ENCODE measurements at places on chromosomes 6 and 20.

DNA sequence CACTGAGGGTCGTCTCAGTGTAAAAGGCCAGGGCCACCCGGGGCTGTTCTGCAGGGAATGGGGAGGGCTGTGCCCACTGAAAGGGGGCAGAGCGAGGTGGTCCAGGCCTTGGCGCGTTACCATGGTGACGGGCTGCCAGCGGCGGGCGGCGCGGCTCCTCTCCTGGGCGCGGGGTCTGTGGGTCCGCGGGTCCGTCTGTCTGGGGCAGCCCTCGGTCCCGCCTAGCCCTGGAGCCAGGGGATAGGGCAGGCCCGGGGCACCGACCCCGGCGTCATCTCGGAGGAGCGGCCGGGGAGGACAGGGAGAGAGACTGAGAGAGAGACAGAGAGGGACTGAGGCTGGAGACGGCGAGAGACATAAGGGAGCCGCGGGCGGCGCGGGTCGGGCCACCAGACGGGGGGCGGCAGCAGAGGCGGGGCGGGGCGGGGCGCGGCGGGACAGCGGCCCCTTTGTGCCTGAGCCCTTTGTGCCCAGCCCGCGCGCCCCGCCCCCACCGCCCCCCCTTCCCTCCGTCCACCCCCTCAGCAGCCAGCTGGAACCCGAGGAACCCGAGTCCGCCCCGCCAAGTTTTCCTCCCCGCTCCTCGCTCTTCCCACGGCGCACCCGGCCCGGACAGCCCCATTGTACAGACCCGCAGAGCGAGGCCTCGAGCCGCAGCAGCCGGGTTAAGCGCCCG is at the start of gene KIAA1755:
TSS of gene KIAA1755 (minus strand) at position 358 of the 676 bp plus-strand sequence. CDS start at position 123, 235 bp downstream.
- no peak for DNase-seq

DNA sequence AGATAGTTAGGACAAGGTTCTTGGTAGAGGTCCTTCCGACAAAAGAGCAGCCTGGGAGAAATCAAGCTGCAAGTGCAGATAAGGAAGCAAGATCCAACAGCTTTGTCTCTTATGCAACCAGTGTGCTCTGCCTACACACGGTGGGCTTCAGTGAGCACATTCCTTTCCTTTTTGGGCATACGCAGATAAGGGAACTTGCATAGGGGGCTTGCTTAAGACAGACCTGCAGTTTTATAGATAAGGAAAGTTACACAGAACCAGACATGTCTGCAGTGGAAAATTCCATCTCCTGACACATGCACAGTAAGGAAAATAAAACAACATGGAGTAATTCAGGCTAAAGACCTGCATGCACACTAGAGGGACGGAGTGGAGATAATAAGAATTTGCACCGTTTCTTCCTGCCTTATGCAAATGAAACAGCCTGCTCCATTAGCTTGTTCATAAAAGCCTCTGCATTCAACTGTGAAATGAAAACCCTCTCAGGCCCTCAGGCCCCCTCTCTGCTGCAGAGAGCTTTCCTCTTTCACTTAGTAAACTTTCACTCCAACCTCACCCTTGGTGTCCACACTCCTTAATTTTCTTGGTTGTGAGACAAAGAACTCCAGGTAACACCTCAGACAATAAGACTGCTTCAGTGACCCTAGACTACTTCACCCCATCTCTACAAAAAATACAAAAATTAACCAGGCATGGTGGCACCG is 97.5 kb upstream of the MYLIP start:
- DNase-seq: no peak

DNA sequence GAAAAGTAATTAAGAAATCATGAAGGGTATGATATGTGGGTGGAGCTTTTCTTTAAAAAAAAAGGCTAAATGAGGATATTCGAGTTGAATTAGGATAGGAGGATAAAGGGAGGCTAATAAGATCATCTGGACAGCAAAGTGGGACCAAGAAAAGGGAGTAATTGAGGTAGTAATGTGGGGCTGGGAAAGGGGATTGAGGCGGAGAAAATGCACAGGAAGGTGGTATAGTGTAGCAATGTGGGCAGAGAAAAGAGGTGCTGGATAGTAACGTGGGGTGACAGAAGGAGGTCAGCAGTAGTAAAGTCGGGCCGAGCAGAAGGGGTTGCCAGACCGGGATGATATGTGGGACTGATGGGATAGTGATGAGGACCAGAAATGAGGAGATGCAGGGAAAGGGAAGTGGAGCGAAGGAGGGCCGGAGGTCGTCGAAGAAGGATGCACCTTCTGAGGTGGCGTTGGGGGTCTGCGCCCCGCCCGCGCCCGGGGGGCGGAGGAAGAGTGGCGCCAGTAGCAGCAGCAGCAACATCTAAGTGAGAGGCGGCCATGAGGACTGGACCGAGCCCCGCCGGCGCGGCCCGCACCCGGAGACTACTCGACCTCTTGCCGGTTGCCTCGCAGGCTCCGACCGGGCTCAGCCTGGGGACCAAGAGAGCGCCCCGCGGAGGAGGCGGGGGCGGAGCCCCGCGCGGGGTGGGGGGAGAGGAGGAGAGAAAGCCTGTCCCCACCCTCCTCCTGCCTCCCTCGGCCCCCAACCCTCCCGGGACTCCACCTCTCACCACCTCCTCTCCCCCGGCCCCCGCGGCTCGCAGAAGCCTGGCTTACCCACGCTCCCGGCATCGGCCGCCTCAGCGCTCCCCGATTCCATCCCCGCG is 887 bp downstream of the GABBR1 start:
- DNase-seq: peak; percentile 48

DNA sequence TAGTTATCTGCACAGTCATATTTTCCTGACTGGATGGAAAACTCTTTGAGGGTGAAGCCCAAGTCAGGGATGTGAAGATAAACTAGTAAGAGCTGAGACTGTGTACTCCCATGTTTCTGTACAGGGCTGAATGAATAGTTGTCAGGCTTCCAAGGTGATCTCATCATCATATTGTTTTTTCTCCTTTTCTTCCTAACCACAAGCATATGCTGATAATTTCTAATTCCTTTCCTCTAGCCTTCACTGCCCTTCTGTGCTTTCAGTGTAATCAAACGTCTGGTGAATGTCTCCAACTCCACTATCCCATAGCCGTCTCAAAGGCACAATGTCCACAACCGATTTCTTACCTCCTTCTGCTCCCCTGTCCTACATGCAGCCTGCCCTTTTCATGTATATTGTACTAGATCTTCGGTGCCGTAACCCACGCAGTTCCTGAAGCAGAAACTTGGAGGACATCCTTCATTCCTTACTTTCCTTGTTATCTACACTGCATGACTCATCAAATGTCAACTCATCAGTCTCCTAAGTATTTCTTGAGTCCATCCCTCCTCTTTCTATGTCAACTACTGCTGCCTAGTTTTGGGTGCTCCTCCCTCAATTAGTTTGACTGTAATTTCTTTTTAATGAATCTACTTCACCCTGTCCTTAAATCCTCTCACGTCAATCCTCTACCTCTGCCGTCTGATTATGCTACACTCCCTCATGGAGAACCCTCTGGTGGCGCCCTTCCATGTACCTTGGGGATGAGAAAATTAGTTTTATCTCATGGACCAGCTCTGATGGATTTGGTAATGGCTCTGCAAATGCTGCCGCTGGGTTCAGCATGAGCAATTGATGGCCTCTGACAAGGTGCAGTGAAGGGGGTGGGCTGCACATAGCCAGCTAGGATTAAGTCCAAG is 21.9 kb downstream of the NCOA7 start:
- no peak for DNase-seq

DNA sequence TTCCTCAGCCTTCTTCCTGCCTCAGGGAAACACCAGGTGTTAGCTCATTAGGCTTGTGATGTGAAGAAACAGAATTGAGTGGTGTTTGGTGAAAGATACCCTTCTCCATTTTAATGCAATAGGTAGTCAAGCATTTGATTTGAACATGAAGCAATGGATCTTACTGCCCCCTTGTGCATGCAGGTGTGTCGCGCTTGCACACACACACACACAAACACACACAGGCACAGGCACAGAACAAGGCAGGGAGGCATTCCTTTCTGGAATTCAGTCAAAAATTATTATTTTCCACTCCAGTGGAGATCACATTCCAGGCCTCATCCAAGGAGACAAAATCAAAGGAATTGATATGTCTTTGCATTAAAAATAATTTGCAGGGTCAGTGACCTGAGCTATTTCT is 667.0 kb upstream of the MARCKS start:
- no peak for DNase-seq

DNA sequence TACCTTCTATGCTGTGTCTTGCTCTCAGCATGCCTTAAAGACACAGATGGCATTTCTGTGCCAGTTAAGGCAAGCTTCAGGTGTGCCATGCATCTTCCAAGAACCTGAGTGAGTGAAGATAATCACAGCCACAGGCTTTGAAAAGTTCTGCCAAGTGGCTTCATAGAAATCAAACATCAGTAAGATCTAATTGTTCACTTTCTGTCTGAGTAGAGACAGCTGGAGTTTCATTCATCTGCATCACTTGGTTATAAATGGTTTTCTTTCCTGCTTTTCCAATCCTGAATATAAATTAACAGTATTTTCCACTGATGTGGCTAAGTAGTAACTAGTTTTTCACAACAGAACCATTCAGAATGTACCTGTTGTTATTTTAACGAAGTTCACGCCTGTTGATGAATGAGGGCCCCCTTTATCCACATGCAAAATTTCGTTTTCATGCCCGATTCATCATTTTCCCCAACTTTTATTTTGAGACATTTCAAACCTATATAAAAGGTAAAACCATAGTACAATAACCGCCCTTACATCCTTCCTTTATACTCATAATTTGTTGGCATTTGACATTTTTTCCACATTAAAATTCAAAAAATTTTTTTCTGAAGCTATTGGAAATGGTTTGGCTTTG is 38.6 kb upstream of the KCNG1 start:
- no peak for DNase-seq

- DNase-seq: no peak
Measured at GRCh38 chr6:137497721-137498463, 3.7 kb upstream of the OLIG3 start.

DNA sequence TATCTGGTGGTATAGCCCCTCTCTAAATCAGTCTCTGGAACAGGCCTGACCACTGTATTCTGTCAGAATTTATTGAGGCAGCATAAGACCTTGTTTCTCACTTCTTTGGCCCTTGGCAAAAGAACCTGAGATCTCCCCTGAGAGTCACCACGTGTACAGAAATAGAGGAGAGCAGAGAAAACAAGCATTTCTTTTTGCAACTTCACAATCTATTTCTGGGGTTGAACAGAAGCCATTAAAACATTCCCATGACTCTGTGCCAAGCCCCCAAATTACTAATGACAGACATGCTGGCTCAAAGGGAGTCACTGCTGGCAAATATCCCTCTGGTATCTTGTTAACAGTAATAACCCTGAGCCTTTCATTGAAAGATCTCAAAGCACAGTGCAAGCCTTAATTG is 395.3 kb downstream of the MAFB start:
- DNase-seq: no peak

DNA sequence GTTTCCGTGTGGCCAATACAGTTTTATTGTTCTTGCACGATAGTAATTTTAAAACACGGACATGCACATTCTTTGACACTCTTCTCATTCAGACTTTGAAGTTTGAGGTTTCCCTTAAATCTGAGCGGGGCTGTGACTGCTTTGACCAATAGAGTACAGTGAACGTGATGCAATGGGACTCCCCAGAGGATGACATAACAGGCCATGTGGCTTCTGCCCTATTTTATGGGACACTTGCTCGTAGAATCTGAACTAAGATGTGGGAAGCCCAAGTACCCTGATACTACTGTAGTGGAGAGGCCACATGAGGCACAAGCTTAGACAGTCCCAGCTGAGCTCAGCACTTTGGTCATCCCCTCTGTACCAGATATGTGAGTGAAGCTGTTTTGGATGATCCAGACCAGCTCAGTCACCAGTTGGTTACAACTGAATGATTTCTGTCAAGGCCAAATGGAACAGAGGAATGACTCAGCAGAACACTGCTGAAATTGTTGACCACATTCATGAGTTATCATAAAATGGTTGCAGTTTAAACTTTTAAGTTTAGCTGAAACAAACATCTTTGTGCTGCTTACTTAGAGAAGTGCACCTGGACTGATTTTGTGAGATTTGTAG is 279.4 kb downstream of the RFPL4B start:
- DNase-seq: no peak

- DNase-seq: no peak
Measured at GRCh38 chr6:145339089-145339488, 396.2 kb downstream of the EPM2A start.

GRCh38 chr20:20000211-20000968 is 16.8 kb upstream of the NAA20 start:
- no peak for DNase-seq

DNA sequence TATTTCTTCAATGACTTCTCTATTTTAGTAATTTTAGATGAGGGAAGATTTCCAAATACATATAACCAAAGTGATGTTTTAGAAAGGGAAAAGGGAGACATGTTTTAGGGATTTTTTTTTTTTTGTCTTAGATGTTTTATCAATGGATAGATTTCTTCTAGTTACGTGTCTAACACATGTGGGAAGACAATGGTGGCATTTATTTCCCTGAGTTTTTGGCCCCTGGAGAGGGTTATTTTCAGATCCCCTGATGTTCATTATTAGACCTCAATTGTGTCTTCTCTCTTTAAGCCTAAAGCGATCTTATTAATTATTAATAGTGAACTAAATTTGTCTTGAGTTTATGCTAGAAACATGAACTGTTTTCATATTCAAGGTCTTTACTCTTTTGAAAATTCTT is 30.3 kb downstream of the TRMT11 start:
- DNase-seq: no peak

DNA sequence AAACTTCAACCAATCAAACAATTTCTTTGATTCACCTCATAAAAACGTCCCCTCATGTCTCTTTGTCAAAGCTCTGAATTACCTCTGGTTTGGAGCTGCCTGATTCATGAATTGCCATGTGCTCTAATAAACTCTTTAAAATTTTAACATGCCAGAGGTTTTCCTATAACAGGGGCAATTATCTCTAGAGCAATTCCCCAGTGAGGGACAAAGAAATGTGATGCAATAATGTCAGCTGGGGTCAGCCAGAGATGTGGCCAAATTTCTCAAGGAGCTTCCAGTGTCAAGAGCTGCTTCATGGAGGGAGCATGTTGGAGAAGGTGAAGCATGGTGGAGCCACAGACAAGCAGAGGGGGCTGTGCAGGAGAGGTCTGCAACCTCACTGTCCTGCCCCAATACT is 38.7 kb upstream of the RFPL4B start:
- DNase-seq: no peak

GRCh38 chr6:15406452-15406851 is 160.6 kb downstream of the JARID2 start:
- DNase-seq: no peak

DNA sequence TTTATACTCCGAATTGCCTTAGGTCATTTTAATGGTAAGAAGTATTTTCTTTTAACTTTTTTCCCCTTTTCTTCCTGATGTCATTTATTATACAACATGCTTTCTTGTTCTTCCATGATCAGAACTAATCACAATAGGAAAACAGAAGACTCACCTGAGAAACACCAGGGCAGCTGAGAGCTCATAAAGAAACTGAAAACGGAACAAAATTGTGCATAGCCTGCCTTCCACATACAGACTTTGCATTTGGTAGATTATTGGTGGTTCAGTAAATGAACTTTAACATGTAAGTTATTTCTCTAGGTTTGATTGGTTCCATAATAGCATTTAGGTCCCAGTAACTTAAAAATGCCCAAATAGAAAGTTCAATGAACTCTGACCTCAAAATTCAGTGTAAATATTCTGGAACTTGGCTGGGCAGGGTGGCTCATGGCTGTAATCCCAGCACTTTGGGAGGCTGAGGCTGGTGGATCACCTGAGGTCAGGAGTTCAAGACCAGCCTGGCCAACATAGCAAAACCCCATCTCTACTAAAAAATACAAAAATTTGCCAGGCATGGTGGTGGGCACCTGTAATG is 161.1 kb upstream of the DTNBP1 start:
- no peak for DNase-seq

GRCh38 chr6:126086560-126086959 is 100.2 kb downstream of the TRMT11 start:
- DNase-seq: no peak

All from activated effector memory CD4-positive, alpha-beta T cell treated with Interleukin-2 at 50 U/mL for 16 hours (primary cell).